ENCODE measurements at places on chromosomes 3 and 15. TPM values are rescaled to one million over a fixed set of nuclear protein-coding genes. Genes with fewer than 3 reads are reported as not detected.

- DNase-seq, result no peak
Measured at GRCh38 chr15:101138913-101139880, 112.7 kb downstream of the CHSY1 start.

The NR1I2 gene
- 0.12 TPM for total RNA-seq

DNA sequence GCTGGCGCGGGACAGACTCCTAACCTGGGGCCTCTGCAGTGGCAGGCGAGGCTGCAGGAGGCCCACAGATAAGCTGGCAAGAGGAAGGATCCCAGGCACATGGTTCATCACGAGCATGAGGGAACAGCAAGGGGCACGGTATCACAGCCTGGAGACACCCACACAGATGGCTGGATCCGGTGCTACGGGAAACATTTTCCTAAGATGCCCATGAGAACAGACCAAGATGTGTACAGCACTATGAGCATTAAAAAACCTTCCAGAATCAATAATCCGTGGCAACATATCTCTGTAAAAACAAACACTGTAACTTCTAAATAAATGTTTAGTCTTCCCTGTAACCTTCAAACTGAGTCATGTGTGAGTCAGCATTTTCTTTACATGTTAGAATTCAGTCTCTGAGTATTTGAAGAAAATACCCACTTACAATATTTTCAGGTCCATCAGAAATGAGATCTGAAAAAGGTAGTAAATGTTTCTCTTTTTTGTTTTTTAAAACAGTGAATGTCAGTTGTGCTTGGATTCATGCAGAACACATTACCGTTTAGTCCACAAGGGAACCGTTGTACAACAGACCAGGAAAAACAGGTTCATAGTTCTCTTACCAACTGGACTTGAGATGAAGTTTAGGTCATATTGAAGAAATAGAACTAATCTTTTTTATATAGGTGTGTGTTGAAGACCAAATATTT is 75.9 kb downstream of the BOC start:
- no peak for DNase-seq

- no peak for DNase-seq
Measured at GRCh38 chr3:27905625-27906024, 183.5 kb upstream of the EOMES start.

GRCh38 chr15:96273317-96274086 is 57.0 kb upstream of the NR2F2 start:
- DNase-seq, result no peak

The CSTA gene
- 1.5 TPM for total RNA-seq

- DNase-seq, result no peak
Measured at GRCh38 chr3:66565301-66565700, 64.5 kb upstream of the LRIG1 start.

DNA sequence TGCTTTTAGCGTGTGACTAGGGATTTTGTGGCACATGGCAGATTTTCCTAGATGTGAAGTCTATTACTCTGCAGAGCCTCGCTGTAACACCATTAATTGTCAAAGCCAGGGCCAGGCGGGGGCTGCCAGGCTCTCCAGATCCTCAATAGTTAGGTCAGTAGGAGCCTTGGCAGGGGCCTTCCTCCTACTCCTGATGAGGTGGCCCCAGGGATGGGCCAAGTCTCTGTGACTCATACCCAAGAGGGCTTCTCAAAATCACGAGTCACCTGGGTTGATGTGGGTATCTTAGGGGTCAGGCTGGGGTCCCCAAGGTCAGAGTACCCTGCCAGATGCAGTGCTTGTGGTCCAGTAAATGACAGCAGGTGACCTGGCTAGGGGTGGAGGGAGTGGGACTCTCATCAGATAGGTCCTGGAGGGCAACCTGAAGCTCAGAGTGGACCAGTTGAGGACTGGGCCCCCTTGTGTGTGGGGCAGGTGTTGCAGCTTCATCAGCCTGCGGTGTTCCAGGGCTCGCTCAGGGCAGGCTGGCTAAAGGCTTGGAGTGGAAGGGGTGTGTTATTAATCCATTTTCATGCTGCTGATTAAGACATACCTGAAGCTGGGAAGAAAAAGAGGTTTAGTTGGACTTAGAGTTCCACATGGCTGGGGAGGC is 88.5 kb upstream of the MYZAP start:
- no peak for DNase-seq

- no peak for DNase-seq
Measured at GRCh38 chr3:53888232-53888631, 3.4 kb downstream of the SELENOK start.

Data from left ventricle myocardium superior (tissue), 1 donor.